Naive thymus-derived CD4-positive, alpha-beta T cell (primary cell): ENCODE measurements at places on chromosomes 1 and 21. TPM values are rescaled to one million over a fixed set of nuclear protein-coding genes. Genes with fewer than 3 reads are reported as not detected.

- no peak for DNase-seq
These were observed 24.5 kb upstream of the POU2F1 start for GRCh38 chr1:167196166-167196565.

- no peak for DNase-seq
These were observed 54.7 kb downstream of the SLC37A1 start for GRCh38 chr21:42568376-42568775.

Gene CYP4Z1
- not detected for total RNA-seq

GRCh38 chr1:161848676-161849075 lies 82.6 kb downstream of the ATF6 start:
- DNase-seq = no peak

DNA sequence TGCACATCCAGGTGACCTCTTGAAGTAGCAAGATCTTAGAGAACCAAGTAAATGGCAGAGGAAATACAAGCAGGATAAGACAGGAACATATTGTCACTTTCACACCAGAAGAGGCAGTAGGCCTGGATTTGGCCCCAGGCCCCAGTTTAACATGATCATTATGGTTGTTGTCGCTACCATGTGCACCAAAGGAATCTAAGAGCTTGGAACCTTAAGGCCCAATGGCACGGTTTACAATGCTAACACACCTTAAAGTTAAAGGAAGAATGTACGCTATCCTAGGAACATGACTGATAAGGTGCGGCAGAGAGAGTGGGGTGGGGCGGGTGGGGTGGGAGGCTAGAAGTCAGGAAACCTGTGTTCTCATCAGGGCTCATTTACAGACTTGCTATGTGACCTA lies 147.5 kb downstream of the ROR1 start:
- no peak for DNase-seq

- peak; percentile 24 for DNase-seq
These were observed 8.0 kb downstream of the ELOA start for GRCh38 chr1:23751050-23751814.

DNA sequence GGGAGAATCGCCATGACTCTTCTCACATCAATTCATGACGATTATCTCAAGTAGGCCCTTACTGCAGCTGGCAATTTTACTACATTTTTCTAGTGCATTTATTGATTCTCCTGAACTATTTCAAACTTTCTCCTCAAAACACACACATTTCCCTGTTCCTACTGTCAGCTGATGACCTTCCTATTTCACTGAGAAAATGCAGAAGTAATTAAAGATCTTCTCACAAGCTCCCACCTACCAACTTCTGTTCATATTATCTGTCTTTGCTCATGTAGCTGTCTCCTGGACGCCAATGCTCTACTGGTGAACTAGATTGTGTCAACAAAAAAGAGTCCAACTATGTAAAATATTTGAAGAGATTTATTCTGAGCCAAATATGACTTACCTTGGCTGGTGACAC lies 36.4 kb upstream of the FASLG start:
- DNase-seq = no peak

Gene ITLN1
- total RNA-seq = not detected

GRCh38 chr1:57632401-57632800 lies 208.5 kb upstream of the DAB1 start:
- DNase-seq = no peak

GRCh38 chr1:42170779-42171621 lies 6.5 kb upstream of the GUCA2A start:
- DNase-seq = no peak

DNA sequence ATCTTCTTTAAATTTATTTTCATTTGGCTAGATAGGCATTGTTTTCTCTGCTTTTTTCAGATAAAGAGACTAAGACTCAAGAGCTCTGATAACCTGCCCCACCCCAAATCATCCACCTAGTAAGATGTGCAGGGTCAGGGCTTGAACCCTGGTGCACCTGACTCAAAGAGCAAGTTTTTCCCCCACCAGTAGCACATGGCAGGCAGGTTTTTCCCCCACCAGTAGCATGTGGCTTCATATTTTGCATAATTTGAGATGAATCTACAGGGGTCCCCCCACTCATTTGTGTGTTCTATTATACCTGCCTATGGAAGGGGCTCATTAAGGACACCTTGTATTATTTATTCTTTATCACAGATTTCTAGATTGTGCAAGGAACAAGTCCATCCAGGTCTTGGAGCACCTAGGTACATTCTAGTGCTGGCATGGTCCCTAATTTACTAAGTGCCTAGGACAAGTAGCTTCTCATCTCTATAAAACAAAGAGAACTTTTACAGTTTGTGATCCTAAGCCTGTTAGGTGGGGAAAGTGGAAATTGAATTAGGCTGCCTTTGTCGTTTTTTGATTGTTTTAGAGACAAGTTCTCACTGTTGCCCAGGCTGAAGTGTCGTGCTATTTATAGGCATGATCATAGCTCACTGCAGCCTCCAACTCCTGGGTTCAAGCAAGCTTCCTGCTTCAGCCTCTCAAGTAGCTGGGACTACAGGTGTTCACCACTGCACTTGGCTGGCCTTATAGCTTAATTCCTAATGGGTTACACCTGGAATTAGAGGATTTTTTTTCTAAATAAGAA lies 13.2 kb upstream of the CTSE start:
- no peak for DNase-seq

DNA sequence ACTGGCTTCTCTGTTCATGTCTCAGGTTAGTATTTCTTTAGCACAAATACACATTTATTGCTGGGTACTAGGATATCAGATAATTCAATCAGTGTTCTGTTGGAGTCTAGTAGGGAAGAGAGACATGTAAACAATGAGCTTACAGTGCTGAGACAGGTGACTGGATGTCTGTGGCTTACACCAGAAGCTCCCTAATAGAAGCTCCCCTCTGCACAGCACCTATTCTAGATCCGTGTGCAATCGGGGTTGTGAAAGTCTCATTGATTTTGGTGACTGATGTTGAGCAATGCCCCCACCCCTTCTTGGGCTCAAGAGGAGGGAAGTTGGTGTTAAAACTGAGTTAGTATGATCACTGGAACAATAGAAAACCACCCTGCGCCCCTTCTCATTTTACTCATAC lies 279.2 kb downstream of the RPS6KC1 start:
- DNase-seq = no peak

DNA sequence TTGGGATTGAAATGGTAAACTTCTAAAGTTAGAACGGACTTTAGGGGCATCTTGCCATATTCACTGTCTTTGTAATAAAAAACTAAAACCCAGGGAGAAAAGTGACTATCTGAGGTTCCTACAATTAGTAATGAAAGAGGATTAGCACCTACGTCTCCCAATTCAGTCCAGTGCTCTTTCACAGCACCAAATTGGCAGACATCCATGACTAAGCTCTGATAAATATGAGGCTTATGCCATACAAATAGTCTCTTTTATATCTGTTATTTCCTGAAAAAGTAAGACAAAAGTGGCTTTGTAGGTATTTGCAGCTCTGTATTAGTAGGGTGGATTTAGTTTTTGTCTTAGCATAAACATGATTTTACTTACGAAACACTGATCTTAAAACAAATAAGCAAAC lies 315.0 kb upstream of the NRIP1 start:
- DNase-seq = no peak

Gene SHISAL2A
- 49.8 TPM for total RNA-seq

DNA sequence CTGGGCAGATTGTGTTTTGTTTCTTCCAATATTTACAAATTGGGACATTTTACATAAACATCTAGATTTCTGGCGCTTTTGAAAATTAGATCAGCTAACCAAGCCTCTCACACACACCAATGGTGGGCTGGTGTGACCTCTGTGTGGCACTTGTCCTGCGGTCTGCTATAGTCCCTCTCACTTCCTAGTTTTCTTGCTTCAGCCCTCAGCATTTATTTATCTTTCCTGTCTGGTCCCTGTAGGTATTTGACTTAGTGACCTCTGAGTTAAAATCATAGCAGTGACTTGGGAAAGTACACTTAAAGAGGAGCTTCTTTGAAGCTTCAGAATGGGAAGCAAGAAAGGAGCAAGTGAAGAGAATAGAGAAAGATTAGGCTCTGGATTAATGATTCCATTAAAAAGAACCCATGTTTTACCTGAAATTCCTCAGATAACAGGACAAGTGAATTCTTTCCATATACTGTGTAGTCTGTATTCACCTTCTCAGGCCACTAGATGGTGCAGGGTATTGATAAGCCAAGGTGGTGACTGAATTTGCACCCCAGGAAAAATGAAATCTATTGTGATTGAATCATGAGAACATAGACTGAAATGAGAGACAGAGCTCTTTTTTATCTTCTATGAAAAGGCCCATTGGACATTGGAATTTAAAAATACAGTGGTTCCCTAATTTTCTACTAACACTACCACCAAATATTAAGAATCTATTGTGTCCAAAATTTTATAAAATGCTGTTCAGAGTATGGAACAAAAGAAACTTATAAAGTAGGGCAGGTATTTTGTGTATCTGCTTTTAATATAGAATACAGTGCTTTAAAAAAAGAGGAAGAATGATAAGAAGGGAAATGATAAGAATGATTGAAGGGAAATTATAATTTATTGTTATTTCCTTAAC lies 7.1 kb upstream of the DIPK1A start:
- peak; percentile 39 for DNase-seq

Gene TFF2
- total RNA-seq = not detected

Gene ZBTB8B
- total RNA-seq = 0.02 TPM in 1 of 2 replicates, not detected in the other

Gene KIF14
- 0.42 TPM for total RNA-seq

GRCh38 chr1:14340002-14340785 lies 258.3 kb upstream of the KAZN start:
- no peak for DNase-seq

DNA sequence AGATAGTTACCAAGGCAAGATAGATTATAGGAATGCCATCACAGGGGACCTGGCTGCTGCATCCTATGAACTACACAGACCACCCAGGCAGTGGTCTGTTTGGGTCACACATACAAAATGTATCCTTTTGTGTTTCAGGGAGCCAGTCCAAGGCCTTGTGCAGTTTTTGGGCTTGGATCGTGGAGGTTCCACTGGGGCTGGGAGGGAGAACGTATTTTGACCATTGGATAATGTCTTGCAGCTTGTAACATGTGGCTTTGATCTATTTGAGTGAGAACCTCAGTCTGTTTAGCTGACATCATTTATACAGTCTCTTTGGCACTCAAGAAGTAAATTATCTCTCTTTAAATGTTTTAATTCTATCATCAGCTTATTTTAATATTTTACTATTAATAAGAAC lies 147.3 kb downstream of the DUSP10 start:
- no peak for DNase-seq

- no peak for DNase-seq
These were observed 78.5 kb upstream of the KAZN start for GRCh38 chr1:14519976-14520375.

DNA sequence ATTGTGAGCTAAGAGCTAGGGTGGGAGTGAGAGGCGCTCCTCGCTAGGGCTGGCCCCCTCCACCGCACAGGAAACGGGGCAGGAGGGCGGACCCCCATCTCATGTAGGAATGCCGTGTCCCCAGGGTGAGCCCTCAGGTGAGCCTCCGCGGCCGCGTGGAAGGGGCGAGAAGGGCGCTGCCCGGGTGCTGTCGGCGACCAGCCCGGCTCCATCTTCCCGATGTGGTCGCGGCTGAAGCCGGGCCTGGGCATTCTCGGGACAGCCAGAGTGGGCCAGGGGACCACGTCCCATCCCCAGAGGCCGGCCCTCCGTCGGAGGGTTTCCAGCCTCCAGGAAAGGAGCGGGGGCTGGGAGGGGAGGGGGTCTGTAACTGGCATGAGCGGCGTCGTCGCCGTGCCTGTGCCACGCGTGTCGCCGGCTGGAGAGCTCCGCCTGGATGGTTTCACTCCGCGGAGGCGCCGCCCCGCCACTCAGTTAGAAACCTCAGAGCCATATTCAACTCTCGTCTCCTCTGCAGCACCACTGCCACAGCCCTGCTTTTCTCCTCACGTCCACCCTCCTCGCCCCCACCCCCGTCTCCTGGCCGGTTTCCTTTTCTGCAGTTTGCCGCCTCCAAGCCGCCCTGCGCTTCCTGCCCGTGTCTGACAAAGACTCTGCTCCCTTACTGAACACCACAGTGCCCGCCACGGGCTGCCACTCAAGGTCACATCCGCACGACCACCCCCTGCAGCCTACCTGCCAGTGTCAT lies at the start of gene TMEM269:
Gene TMEM269, plus strand, starts transcription at position 46 of the 748 bp plus-strand sequence. CDS start 4,903 bp downstream, outside the sequence.
- peak; percentile 47 for DNase-seq

Gene EMC1
- 34.0 TPM for total RNA-seq

GRCh38 chr1:156874572-156875340 lies 14.1 kb downstream of the NTRK1 start:
- no peak for DNase-seq

Gene DCDC2B
- total RNA-seq = not detected

GRCh38 chr1:247165674-247166073 lies 6.1 kb downstream of the ZNF124 start:
- no peak for DNase-seq

Gene SPATA45
- not detected for total RNA-seq

Gene AMY1B
- total RNA-seq = not detected

Gene NT5C1A
- total RNA-seq = 0.65 TPM

Gene ASTN1
- not detected for total RNA-seq

Gene ACTN2
- total RNA-seq = not detected

GRCh38 chr1:32872192-32872460 lies 1.4 kb upstream of the FNDC5 start:
- DNase-seq = no peak

DNA sequence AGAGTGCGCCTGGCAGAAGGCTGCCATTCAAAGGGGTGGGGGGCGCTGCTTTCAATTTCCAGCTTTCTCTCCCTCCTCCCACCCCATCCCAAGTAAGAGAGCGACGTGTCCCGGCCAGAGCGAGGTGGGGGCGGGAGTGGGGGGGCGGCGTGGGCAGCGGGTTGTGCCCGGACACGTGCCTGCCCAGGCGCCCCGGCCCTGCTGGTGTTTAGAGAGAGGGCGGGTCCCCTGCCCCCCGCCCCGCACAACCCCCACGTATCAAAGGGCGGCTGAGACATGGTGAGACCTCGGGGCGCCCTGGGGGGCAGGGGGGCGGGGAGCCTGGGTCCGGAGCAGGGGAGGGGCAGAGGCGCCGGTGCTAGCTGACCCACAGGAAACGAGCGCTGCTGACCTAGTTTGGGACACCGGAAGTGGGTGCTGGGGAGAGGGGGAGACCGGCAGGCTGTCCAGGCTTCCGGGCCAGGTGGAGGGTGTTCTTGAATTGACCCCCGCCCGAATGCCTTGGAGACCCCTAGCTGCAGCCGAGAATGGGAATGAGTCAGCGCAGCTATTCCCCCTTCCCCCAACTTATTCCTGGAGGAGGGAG lies 1.3 kb downstream of the ZBTB7B start:
- no peak for DNase-seq

Gene TSPAN1
- total RNA-seq = not detected in 2 replicates

DNA sequence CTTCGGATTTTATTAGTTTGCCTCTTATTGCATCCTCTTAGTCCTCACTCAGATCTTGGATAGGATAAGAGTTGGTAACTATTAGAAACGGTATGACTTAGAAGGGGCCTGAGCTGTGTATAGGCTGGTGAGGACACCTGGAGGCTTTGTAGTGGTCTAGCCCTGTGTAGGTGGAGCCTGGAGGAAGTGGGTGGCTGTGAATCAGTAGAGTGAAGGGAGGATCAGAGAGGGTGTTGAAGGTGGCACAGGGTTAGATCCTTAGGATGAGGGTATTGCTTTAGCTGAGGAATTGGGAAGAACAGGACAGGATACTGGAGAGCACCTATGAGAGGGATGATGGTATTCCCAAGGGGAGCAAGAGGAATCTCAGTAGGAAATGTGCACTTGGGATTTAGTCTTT lies 5.7 kb downstream of the VANGL1 start:
- DNase-seq = peak; percentile 17

Gene REN
- not detected for total RNA-seq

GRCh38 chr1:65493802-65494201 lies 73.3 kb downstream of the LEPR start:
- DNase-seq = no peak

Gene DDR2
- 0.35 TPM for total RNA-seq
